ENCODE measurements at places on chromosomes 5 and 9. TPM values are rescaled to one million over a fixed set of nuclear protein-coding genes. Genes with fewer than 3 reads are reported as not detected.
A peak's percentile ranks its signal among the peaks of the same experiment; 100 is the strongest.

Gene TEK
- 16.7 TPM for total RNA-seq

DNA sequence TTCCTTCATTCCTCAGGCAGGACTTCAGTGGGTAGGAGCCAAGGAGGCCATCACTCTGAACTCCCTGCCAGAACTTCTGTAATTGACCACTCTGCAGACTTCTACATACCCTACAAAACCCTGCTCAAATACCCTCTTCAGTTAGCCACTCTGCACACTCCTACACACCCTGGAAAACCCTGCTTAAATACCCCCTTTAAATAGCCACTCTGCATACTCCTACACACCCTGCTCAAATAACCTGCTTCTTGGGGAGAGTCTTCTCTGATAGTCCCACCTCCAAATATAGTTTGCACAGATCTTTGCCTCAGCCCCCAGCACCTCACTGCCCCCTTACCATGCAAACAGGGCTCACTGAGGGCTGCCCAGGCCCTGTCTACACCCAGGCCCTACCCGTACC, 18.6 kb upstream of the CARD19 start:
- DNase-seq = no peak
- H3K4me3 ChIP-seq = no peak overlapping the region
- no peaks in the 10 kb centered on the region for H3K36me3 ChIP-seq

GRCh38 chr5:122668552-122668951, 106.3 kb upstream of the SNX2 start:
- DNase-seq = no peak
- no peak overlapping the region for H3K27ac ChIP-seq
- no peaks in the 10 kb centered on the region for H3K36me3 ChIP-seq
- no peaks in the 10 kb centered on the region for H3K27me3 ChIP-seq

Gene S100Z
- not detected for total RNA-seq

GRCh38 chr5:77409870-77410621, 82.1 kb downstream of the WDR41 start:
- H3K4me3 ChIP-seq = no peak overlapping the region
- no peak overlapping the region for H3K27ac ChIP-seq
- H3K27me3 ChIP-seq = no peaks in the 10 kb centered on the region
- no peak for DNase-seq
- H3K36me3 ChIP-seq = peaks cover 21% of the 10 kb centered on the region

- no peak overlapping the region for H3K4me3 ChIP-seq
- H3K27me3 ChIP-seq = no peaks in the 10 kb centered on the region
- no peaks in the 10 kb centered on the region for H3K36me3 ChIP-seq
- peak; percentile 48 for DNase-seq
Measured at GRCh38 chr5:135697959-135698345, 119.2 kb upstream of the CXCL14 start.

DNA sequence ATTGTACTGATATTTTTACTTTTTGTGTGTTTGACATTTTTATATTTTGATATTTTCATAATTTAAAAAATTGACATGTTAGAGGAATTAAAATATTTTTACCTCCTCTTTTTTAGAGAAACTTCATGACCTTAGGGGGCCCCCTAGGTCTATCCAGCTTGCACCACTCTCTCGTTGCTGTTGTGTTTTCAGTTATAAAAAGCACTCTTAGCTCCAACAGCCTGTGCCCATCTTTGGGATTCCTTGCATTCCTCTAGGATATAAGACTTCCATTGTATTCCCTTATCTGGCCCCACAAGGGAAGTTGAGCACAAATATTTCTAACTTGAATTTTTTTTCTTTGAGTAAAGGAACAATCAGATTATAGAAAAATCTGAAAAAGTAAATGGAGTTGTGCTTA, 245.3 kb downstream of the SH3GL2 start:
- H3K27me3 ChIP-seq = no peaks in the 10 kb centered on the region
- peaks cover 16% of the 10 kb centered on the region for H3K4me1 ChIP-seq

DNA sequence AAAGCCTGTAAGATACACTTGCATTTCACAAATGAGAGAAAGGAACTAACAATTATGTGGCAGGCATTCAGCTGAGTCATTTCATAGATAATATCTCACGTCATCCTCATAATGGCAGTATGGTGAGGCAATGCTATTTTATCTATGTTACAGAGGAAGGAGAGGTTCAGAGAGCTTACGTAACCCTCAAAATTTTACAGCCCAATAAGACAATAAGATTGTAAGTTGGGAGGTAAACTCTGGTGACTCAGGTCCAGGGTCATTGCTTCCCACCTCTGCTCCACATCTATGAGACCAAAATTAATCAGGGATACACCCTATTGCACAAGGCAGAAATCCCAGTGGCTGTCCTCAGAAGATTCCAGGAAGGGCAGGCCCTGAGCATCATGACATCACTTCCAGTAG, 309.7 kb downstream of the NSG2 start:
- H3K4me1 ChIP-seq = no peaks in the 10 kb centered on the region
- no peaks in the 10 kb centered on the region for H3K36me3 ChIP-seq
- H3K27me3 ChIP-seq = no peaks in the 10 kb centered on the region
- no peak overlapping the region for H3K27ac ChIP-seq

GRCh38 chr5:135030956-135031812, 2.8 kb downstream of the PITX1 start:
- no peak for DNase-seq
- peaks cover 63% of the 10 kb centered on the region for H3K27me3 ChIP-seq
- no peak overlapping the region for H3K27ac ChIP-seq
- no peaks in the 10 kb centered on the region for H3K36me3 ChIP-seq

DNA sequence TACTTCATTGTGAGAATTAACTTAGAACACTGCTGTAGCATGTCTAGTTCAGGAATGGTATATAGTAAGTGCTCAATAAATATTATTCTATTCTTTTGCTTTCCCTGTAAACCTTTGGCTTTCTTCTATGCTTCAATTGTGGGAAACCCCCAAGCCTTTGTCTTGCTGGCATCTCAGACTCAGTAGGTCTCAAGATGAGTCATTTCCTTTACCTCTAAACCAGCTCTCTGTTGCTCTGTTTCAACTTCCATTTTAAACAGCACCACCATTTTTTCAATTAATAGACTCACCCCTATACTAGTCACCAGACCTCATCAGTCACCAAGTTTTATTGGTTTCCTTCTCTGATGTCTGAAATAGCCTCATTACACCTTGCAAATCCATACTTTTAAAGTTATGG, 43.5 kb downstream of the DMAC1 start:
- no peak overlapping the region for H3K4me3 ChIP-seq
- H3K27ac ChIP-seq = no peak overlapping the region
- no peaks in the 10 kb centered on the region for H3K4me1 ChIP-seq
- no peaks in the 10 kb centered on the region for H3K27me3 ChIP-seq
- DNase-seq = no peak

- H3K27me3 ChIP-seq = no peaks in the 10 kb centered on the region
- H3K4me1 ChIP-seq = peaks cover 8% of the 10 kb centered on the region
- no peak overlapping the region for H3K4me3 ChIP-seq
- H3K36me3 ChIP-seq = no peaks in the 10 kb centered on the region
Measured at GRCh38 chr5:127995556-127995955, 88.0 kb upstream of the SLC12A2 start.

GRCh38 chr9:38359297-38359653, 33.2 kb upstream of the ALDH1B1 start:
- no peak for DNase-seq
- no peaks in the 10 kb centered on the region for H3K36me3 ChIP-seq
- H3K4me3 ChIP-seq = no peak overlapping the region
- no peaks in the 10 kb centered on the region for H3K27me3 ChIP-seq

GRCh38 chr5:179268399-179268952, 76.8 kb downstream of the ADAMTS2 start:
- no peak for DNase-seq
- no peaks in the 10 kb centered on the region for H3K27me3 ChIP-seq
- no peak overlapping the region for H3K4me3 ChIP-seq
- no peaks in the 10 kb centered on the region for H3K36me3 ChIP-seq

Gene AGXT2
- not detected for total RNA-seq

- no peak for DNase-seq
- H3K4me1 ChIP-seq = peaks cover 5% of the 10 kb centered on the region
Measured at GRCh38 chr5:79689541-79690466, at the start of gene CMYA5. Gene CMYA5 (plus strand): TSS chr5:79689836. CDS start chr5:79689908, 72 bp downstream.

GRCh38 chr9:89400403-89401116, 82.3 kb downstream of the SECISBP2 start:
- DNase-seq = no peak
- H3K27me3 ChIP-seq = no peaks in the 10 kb centered on the region
- H3K4me3 ChIP-seq = no peak overlapping the region

Gene LPAR1
- 48.2 TPM for total RNA-seq

GRCh38 chr5:72829707-72830106, 13.2 kb downstream of the TNPO1 start:
- peaks cover 10% of the 10 kb centered on the region for H3K4me1 ChIP-seq
- H3K27me3 ChIP-seq = no peaks in the 10 kb centered on the region
- H3K27ac ChIP-seq = no peak overlapping the region
- DNase-seq = no peak

Gene COL23A1
- total RNA-seq = 5.7 TPM

- H3K4me3 ChIP-seq = no peak overlapping the region
- H3K27me3 ChIP-seq = no peaks in the 10 kb centered on the region
- no peak for DNase-seq
- H3K4me1 ChIP-seq = peaks cover 6% of the 10 kb centered on the region
Measured at GRCh38 chr9:120983259-120983837, 56.8 kb upstream of the TRAF1 start.

DNA sequence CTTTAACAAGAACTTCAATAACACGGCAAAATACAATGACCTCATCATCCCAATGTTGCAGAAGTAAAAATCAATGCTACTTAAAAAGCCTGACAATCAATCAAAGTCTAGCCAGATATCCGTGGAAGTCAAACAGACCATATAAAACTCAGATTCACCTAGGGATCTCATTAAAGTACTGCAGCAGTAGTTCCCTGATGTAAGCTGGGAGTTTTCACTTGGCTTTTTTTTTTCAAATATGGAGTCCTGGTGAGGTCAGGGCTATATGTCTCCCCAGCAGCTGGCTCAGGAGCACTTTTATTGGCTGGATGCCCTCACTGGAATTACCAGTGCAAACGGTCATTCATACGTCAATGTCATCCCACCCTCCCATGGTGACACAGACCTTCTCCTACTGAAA, 220.6 kb upstream of the SLC30A5 start:
- H3K4me1 ChIP-seq = no peaks in the 10 kb centered on the region
- no peaks in the 10 kb centered on the region for H3K27me3 ChIP-seq
- no peak overlapping the region for H3K4me3 ChIP-seq
- H3K27ac ChIP-seq = no peak overlapping the region
- DNase-seq = no peak

Gene C9orf153
- total RNA-seq = not detected

- no peak for DNase-seq
- H3K27me3 ChIP-seq = no peaks in the 10 kb centered on the region
- H3K27ac ChIP-seq = no peak overlapping the region
- no peaks in the 10 kb centered on the region for H3K36me3 ChIP-seq
- no peak overlapping the region for H3K4me3 ChIP-seq
- no peaks in the 10 kb centered on the region for H3K4me1 ChIP-seq
Measured at GRCh38 chr9:108160706-108161355, 671.3 kb upstream of the KLF4 start.

- H3K4me1 ChIP-seq = no peaks in the 10 kb centered on the region
- no peak for DNase-seq
- no peak overlapping the region for H3K27ac ChIP-seq
- H3K36me3 ChIP-seq = no peaks in the 10 kb centered on the region
Measured at GRCh38 chr5:9924614-9925013, 294.5 kb upstream of the TAS2R1 start.

Gene PPP1R26
- 17.4 TPM for total RNA-seq

Gene AQP3
- 14.3 TPM for total RNA-seq

DNA sequence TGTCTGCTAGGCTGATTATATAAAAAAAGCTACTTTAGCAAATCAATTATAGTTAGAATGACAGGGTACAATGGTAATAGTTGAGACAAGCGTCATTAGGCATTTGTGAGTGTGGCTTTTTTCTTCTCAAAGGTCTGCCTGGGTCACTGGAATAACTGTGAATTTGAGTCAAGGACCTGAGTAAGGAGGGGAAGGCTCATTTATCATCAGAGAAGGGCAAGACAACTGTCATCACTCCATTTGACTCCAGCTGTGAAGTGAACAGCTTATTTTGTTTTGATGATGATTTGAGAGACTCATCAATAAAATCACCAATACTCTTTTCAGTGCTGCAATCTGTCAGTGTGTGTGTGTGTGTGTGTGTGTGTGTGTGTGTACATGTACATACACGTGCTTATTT, 118.6 kb downstream of the MAT2B start:
- no peaks in the 10 kb centered on the region for H3K36me3 ChIP-seq
- no peaks in the 10 kb centered on the region for H3K27me3 ChIP-seq
- no peak for DNase-seq
- H3K4me3 ChIP-seq = no peak overlapping the region
- no peak overlapping the region for H3K27ac ChIP-seq
- H3K4me1 ChIP-seq = no peaks in the 10 kb centered on the region

DNA sequence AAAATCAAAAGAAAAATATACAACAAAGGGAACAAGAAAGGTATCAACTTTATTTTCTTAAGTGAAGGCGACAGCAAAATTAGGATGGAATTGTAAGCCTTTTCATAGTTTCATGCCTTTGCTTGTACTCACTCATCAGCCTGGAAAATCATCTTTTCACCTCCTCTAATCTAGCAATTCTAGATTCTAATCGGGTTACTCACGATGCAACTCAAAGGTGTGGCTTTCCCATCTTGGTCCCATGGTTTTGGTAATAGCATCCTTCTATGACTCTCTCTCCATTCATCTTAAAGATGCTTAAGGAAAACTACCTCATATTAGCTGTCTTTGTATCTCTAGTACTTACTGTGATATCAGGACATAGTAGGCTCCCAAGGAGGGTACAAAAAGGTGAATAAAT, 30.5 kb downstream of the DNAH5 start:
- H3K27me3 ChIP-seq = no peaks in the 10 kb centered on the region
- H3K27ac ChIP-seq = no peak overlapping the region
- no peak overlapping the region for H3K4me3 ChIP-seq
- H3K4me1 ChIP-seq = no peaks in the 10 kb centered on the region
- DNase-seq = no peak

Gene KCNIP1
- total RNA-seq = not detected

GRCh38 chr5:60395712-60396329, 304.1 kb downstream of the DEPDC1B start:
- DNase-seq = no peak
- H3K27ac ChIP-seq = no peak overlapping the region
- H3K36me3 ChIP-seq = no peaks in the 10 kb centered on the region
- H3K4me3 ChIP-seq = no peak overlapping the region

- H3K27me3 ChIP-seq = no peaks in the 10 kb centered on the region
- no peak for DNase-seq
- no peak overlapping the region for H3K27ac ChIP-seq
Measured at GRCh38 chr9:102049586-102050246, 311.3 kb upstream of the GRIN3A start.

GRCh38 chr5:171610686-171611085, 174.9 kb upstream of the SMIM23 start:
- H3K4me1 ChIP-seq = no peaks in the 10 kb centered on the region
- no peak overlapping the region for H3K27ac ChIP-seq
- no peak overlapping the region for H3K4me3 ChIP-seq
- no peak for DNase-seq
- H3K27me3 ChIP-seq = no peaks in the 10 kb centered on the region

DNA sequence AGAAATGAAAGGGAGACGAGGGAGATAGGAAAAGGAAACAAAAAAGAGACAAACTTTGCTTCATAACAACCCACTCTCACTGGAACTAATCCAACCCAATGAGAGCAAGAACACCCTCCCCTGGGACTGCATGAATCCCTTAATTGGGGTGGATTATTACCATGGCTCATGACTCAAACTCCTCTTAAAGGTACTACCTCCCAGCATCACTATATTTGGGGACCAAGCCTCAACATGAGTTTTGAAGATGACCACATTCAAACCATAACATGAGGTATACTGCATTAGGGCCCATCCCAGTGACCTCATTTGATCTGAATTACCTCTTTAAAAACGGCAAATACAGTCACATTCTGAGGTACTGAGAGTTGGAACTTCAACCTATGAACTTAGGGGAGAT, 8.0 kb downstream of the MTAP start:
- no peaks in the 10 kb centered on the region for H3K27me3 ChIP-seq
- peak overlapping the region; percentile 45 for H3K27ac ChIP-seq
- H3K4me1 ChIP-seq = no peaks in the 10 kb centered on the region
- no peaks in the 10 kb centered on the region for H3K36me3 ChIP-seq
